Stromal cell of bone marrow (primary cell): ENCODE measurements at places on chromosomes 11 and 22.

DNA sequence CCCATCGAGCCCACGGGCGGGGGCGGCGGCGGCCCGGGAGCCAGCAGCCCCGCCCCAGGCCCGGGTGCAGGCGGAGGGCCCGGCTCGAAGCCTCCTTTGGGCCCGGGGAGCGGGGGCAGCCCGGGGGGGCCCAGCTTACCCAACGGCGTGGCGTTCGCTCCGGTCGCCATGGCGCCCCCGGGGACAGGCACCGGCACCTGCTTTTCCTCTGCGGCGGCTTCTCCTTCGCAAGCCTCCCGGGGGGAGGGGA, 194 bp downstream of the SF1 start:
- DNase-seq: no peak

DNA sequence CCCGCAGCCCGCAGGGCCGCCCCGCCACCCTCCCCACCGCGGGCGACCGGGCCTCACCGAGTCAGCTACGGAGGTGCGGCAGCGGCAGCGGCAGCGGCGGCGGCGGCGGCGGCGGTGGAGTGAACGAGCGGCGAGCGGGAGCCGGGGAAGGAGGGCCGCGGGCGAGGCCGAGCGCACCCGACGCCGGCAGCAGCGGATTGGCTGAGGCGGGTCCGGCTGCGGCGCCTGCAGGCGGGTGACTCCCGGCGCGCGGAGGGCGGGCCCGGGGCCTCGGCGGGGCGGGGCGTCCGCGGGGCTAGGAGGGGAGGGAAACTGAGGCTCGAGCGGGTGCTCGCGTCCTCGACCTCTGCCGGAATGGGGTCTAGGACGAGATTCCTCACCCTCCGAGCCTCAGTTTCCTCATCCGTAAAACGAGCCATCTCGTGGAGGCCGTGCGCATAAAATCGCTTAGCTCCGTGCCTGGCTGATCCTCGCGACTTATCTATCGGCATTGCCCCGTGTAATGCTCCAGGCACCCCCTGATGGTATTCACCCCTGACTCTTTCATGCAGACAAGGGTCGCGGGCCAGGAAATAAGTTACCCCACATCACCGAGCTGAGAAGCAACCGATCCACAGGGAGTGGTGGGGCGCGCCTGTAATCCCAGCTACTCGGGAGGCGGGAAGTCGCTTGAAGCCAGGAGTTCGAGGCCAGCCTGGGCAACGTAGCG, at the start of gene CPT1A:
CPT1A (minus strand) TSS at position 199 of the 709 bp plus-strand sequence. CDS start 26,442 bp downstream, outside the sequence.
- peak; percentile 61 for DNase-seq

DNA sequence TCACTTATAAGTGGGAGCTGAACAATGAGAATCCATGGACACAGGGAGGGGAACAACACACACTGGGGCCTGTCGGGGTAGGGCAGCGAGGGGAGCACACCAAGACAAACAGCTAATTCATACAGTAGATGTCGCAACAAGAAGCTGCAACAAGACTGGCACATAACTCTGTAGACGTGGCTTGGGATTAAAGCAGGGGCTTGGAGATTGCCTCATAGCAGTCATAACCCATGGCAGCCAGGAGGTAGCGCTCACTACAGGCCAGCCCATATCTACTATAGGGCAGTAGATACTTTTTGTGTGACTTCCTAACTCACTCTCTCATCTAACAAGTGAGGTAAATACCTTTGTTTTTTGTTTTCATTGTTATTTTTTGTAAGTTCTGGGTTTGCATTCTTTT, 1.7 kb upstream of the OR9G4 start:
- DNase-seq: no peak

DNA sequence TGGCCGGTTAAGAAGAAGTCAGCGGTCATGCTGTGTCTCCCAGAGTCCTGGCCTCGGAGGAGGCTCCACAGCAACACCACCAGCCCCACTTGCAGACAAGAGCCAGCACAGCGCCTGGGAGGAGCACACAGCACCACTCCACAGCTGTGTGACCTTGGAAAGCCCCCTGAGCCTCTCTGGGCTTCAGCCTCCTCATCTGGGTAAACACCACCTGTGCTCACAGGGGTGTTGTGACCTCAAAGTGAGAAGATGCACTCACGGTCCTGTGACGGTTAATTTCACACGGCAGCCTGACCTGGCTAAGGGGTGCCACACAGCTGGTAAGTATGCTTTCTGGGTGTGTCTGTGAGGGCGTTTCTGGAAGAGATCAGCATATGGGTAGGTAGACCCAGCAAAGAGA, 54.7 kb downstream of the PHF21B start:
- no peak for DNase-seq

- DNase-seq: no peak
Measured at GRCh38 chr11:127117231-127117739, 116.7 kb upstream of the KIRREL3 start.

DNA sequence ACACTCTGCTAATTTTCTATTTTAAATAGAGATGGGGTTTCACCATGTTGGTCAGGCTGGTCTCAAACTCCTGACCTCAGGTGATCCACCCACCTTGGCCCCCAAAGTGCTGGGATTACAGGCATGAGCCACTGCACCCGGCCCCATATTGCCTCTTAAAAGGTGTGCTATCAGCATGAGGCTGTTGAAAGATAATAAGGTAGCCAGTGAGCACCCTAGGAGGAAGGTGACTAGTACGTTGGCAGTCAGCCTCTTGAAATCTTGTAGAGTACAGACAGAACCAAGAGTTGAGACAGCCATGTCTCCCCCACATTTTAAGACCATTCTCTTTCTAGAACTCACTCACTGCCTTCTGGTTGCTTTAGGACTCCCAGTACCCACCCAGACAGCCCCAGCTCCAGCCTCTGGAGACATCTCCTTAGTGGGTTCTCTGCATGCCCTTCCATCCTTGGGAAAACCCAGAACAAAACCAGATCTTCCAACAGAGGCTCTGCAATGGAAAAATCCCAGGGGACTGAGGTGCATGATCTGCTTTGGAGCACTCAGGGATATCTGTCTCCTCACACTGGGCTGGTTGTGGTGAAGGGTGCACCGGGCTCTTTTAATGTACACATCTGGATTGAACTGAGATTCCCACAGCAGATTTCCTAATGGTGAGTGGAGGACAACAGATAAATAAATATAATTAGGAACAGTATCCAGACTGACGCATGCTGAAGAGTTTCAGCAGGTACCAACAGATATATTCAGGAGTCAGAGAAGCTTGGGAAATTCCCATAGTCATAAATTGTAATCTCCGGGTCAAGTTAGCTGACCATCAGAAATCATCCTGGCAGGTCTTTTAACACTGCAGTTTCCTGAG, 49.4 kb downstream of the LRRC74B start:
- DNase-seq: no peak

- peak; percentile 40 for DNase-seq
Measured at GRCh38 chr11:112613051-112613972, 347.9 kb upstream of the NCAM1 start.

- DNase-seq: no peak
Measured at GRCh38 chr11:100152766-100153165, 534.3 kb upstream of the ARHGAP42 start.

- DNase-seq: no peak
Measured at GRCh38 chr22:33255791-33256190, 197.6 kb upstream of the SYN3 start.

DNA sequence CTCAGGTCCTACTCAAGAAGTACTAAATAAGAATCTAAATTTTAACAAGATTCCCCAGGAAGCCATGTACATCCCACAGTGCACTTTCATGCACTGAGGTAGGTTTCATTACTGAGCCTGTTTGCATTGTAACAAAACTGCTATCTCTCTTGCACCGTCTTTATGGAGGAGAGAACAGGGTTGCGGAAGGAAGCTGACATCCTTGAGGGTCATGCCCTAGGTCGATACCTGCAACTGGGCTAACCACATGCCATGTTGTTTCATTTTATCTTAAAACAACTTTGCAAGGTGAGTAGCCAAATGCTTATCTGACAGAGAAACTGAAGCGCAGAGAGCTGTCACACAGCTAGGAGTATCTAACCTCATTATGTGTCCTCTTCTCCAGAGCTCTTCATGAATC, 656.3 kb upstream of the TENM4 start:
- DNase-seq: no peak

- no peak for DNase-seq
Measured at GRCh38 chr11:33376331-33377310, 119.4 kb downstream of the HIPK3 start.

- DNase-seq: no peak
Measured at GRCh38 chr11:70498976-70499801, 100.9 kb downstream of the CTTN start.

GRCh38 chr11:9604134-9604533, 30.7 kb downstream of the WEE1 start:
- DNase-seq: no peak

GRCh38 chr11:76376746-76377558, 4.0 kb downstream of the THAP12 start:
- DNase-seq: no peak

- DNase-seq: no peak
Measured at GRCh38 chr11:71117311-71117710, 135.1 kb downstream of the SHANK2 start.

GRCh38 chr11:113991718-113992458, 17.0 kb downstream of the HTR3A start:
- no peak for DNase-seq

GRCh38 chr11:100832829-100833228, 145.7 kb downstream of the ARHGAP42 start:
- DNase-seq: no peak

DNA sequence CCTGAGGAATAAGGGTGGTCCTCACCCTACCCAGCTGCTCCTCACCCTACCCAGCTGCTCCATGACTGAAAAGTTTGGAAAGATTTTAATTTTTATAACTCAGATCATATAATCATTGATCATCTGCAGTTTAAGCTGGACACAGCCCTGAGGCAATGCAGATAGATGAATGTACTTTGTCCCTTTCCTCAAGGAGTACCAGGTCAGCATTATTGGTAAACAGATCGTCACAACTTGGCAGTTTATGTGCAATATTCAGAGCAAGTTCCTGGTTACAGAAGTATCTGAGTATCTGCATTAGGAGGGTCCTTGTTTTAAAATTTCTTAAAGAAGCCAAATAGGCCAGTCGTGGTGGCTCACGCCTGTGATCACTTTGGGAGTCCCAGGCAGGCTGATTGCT, 3.6 kb downstream of the TNRC6B start:
- no peak for DNase-seq

DNA sequence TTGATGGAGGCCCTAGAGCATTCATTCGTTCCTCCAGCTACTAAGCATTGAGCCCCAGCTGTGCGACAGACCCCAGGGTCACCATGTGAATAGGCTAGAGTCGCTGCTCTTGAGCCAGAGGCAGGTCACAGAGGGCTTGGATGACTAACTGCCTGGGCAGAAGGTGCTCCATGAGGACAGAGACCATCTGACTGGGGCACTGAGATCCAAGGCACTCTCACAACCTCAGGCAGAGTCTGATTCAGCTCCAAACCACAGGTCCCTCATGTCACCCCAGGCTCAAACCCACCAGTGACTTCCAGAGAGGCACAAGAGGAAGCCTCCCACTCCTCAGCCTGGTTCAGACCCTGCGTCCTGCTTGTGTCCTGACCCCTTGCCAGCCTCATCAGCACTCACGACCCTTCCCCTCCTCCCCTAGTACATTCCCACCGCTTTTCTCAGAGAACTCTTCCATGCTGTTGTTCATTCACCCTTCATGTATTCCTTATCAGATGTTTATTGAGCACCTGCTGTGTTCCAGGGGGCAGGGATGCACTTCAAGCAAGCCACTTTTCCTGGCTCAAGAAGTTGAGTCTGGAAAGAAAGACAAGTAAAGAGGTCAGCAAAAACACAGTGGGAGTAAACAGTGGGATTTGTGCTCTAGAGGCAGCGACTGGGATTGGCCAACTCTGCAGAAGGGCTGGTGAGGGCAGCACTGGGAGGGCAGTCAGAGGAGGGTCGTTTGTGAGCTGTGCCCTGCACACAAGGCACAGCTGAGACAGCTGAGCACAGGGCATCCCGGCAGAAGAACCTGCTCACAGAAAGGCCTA, 9.3 kb downstream of the OAF start:
- no peak for DNase-seq

DNA sequence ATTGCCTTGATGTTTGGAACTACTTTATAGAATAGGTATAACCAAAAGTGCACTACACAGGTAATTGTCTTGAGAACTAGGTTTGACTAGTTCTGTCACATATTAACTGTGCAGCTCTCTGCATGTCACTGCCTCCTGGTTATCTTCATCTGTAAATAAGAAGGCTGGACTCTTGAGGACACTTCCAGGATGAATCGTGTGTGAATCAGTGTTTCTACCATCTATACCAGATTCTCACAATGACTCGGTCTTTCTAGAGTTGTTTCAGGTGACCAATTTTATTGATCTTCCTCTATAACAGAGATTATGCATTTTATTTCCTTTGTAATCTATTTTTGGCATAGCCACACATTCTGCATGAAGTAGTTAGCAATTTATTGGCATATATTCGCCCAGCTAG, 1181.0 kb upstream of the TENM4 start:
- DNase-seq: no peak

- DNase-seq: no peak
Measured at GRCh38 chr11:66741153-66741552, 12.1 kb upstream of the SPTBN2 start.

- no peak for DNase-seq
Measured at GRCh38 chr22:19569276-19569640, 45.0 kb upstream of the CLDN5 start.

GRCh38 chr11:132686886-132687285, 845.4 kb downstream of the OPCML start:
- DNase-seq: no peak

- DNase-seq: no peak
Measured at GRCh38 chr11:105718641-105719040, 108.8 kb downstream of the GRIA4 start.

GRCh38 chr22:19723232-19723982, at the start of gene GP1BB:
GP1BB (plus strand) TSS chr22:19723539; CDS start chr22:19723570, 31 bp downstream.
- no peak for DNase-seq

DNA sequence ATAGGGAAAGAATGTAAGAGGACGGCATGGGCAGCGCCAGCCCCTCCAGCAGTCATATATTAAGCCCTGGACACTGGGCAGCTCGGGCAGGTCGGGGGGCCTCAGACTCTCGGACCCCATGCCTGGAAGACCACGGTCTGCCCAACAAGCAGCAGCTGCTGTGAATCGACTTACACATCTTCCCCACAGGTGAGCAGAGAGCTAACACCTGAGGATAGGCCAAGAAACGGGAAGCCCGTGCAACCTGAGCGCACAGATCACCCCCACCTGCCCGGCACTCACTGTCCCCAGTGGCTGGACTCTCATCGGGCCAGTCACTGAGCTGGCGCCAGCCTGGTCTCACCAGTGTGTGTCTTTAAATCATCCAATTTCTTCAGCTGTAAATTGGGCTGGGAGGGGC, 4.7 kb upstream of the TCF20 start:
- no peak for DNase-seq

GRCh38 chr22:17501679-17502285, 61.5 kb upstream of the SLC25A18 start:
- peak; percentile 45 for DNase-seq
